Anterior cingulate cortex (tissue), 58 donors: ENCODE measurements at places on chromosomes 6 and 20.

GRCh38 chr6:52647199-52647598 lies 23.7 kb upstream of the TMEM14A start:
- DNase-seq, result no peak

- DNase-seq, result no peak
Measured at GRCh38 chr6:142960098-142960497, 15.1 kb upstream of the HIVEP2 start.

DNA sequence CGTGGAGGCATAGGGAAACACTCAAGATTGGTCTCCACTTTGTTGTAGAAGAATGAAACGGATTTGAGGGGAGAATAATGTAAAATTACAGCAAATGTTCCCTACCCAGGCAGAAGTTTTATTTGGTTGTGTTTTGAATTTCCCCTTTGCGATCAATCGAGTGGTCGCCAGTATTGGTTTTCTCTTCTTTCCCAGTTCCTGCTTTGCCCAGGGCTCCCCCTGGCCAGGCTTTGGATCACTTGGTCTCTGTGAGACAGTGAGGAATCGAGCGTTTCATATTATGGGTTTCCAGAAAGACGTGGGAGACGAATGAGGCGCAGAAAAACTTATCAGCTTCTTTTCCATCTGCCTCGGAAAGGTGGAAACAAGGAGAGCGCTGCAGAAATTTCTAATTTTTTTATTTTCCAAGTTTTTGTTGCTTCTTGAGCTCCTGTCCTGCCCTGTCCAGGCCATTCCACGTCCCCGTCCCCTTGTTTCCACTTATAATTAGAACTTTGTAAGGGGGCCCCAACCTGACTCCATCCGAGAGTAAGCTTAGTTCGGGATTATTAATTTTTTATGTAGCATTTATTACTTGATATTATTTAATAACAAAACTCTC lies 7.5 kb upstream of the TBX18 start:
- DNase-seq, result no peak

DNA sequence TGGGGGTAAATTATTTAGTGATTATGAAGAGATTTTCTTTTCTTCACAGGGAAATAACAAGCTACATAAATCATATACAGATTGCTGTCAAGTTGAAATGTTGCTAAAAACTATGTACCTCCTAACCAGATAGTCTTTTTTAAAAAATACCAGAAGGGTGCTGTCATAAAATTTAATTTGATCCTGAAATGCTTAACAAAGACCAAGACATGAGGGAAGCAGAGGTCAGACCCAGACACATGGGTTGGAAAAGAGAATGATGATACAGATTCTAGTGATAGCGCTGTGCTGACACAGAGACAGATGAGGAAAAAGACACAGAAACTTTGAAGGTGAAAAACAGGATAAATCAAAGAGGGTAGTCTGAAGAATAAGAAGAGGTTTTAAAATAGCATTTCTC lies 573.1 kb downstream of the HACE1 start:
- no peak for DNase-seq

GRCh38 chr6:30554962-30555815 lies 1.1 kb downstream of the GNL1 start:
- peak; percentile 56 for DNase-seq

GRCh38 chr6:37032239-37032638 lies 26.8 kb downstream of the FGD2 start:
- DNase-seq, result no peak

- no peak for DNase-seq
Measured at GRCh38 chr20:57374343-57374930, 16.8 kb upstream of the RBM38 start.

GRCh38 chr6:107786709-107787588 lies 37.2 kb downstream of the SCML4 start:
- no peak for DNase-seq

DNA sequence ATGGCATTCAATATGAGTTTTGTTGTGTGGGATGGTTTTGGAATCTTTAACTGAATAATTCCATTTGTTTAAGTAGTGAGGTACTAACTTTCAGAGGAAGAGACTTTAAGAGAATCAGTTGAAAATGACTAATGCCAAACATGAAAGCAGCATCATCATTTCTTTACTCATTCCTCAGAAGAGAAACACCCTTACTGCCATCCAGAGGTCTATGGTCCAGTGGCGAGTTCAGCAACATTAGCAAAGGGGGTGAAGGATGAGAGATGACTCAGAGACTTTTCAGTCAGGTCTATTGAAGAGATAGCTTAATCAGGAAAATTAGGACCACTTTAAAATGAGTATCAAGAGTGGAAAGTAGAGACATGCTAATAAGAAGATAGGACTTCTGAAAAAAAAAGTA lies 118.8 kb downstream of the COL19A1 start:
- no peak for DNase-seq

DNA sequence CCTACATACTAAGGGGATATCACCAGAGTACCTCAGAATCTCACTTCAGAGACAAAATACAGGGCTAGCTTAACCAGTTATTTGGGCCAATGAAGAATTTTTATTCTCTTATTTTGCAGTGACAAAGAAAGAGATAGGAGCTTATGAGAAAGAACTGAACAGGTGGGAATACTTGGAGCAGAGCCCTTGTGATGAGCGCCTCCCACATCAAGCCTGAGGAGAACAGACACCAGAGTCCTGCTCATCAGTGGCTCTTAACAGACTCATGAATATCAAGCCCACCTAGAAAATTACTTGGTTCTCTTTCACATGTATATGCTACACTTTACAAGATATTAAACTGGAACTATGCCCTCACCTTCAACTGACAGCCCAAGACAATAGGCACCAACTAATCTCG lies 99.0 kb downstream of the FAXC start:
- DNase-seq, result no peak

- no peak for DNase-seq
Measured at GRCh38 chr6:37289931-37290330, 32.0 kb upstream of the TMEM217 start.

DNA sequence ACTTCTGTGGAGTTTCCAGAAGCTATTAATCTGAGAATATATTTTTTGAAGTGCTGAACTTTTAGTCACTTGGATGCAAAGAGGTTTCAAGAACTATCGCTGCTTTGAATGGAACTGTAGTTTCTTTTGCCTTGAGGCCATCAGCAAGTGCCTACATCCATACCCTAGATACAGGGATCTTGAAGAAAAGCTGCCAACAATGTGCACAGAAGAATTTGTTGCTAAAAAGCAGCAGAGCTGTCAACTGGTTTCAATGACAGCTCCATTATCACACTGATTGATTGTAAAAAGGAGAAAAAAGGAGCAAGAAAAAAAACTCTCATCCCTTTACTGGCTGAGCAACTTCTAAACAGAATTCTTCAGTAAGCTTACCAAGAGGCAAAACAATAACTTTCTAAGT lies 251.0 kb upstream of the NRSN1 start:
- DNase-seq, result no peak

DNA sequence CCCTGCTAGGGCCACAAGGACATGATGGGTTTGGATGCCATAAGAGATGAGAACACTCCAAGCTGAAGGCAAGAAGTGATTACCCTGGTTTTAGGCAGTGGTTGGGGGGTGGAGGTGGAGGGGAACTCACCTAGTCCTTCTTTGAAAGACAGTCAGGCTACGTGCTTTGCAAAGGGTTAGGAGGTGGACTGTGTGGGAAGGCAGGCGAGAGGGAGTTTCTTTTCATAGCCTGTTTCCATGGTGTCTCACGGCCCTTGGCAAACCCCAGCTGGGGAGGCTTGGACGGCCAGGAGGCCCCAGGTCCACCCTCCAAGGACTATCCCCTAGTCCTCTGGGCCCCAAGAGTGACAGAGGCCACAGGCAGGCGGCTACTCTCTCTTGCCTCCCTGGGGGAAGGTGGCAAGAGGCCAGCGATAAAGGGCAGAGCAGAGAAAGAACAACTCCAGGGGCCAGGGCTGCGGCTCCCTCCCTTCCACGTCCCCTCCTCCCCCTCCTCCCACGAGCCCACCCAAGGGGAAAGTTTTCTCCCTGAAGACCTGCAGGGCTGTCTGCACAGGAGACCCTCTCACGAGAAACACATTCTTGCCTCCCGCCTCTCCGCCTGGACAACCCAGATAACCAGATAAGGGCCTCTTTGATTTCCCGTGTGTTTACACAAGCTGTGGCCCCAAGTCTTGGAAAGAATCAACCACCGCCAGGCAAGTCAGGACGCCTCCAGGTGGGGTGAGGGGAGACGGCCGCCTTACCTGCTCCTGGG lies 74.4 kb downstream of the NOL4L start:
- no peak for DNase-seq

- no peak for DNase-seq
Measured at GRCh38 chr6:79422666-79423065, 114.6 kb downstream of the LCA5 start.

- no peak for DNase-seq
Measured at GRCh38 chr6:105991561-105992314, 94.4 kb upstream of the PRDM1 start.

DNA sequence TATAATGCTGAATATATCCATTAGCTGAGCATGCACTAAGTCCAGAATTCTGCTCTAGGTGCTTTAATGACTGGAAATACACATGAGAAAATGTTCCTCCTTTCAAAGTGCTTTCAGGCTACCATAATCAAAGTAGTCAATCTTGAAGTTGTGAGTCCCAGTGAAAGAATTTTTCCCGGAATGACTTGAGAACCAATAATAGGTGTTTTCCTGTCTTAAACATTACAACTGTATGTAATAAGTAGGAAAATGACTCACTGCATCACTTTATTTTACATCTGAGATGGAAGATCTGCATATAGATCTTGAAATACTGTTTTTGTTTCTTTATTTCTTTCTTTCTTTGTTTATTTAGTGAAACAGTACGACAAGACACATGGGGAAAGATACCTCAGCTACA lies 437.4 kb upstream of the JAG1 start:
- DNase-seq, result no peak

GRCh38 chr6:53585208-53585900 lies 40.5 kb upstream of the GCLC start:
- no peak for DNase-seq

- no peak for DNase-seq
Measured at GRCh38 chr6:112691289-112691688, 344.2 kb downstream of the RFPL4B start.

DNA sequence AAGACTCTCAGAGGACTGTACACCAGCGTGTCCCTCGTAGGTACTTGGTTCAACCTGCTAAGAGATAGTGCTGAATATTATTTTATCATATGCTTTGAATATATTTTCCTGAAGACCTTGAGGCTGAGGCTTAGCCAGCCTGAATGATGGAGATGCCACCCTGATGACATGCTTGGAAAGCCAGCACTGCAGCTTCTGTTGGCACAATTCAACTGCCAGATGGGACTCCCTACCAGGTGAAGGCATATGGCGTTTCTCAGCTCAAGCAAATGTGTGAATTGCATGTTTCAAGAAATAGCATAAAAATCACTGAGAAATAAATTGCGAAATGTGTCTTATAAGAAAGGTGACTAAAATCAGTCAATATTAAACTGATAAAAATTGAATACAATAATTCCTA lies 228.1 kb upstream of the CST7 start:
- no peak for DNase-seq

GRCh38 chr6:118744261-118744941 lies 93.0 kb upstream of the CEP85L start:
- DNase-seq, result no peak

- no peak for DNase-seq
Measured at GRCh38 chr6:107989166-107990094, 31.4 kb upstream of the SEC63 start.

DNA sequence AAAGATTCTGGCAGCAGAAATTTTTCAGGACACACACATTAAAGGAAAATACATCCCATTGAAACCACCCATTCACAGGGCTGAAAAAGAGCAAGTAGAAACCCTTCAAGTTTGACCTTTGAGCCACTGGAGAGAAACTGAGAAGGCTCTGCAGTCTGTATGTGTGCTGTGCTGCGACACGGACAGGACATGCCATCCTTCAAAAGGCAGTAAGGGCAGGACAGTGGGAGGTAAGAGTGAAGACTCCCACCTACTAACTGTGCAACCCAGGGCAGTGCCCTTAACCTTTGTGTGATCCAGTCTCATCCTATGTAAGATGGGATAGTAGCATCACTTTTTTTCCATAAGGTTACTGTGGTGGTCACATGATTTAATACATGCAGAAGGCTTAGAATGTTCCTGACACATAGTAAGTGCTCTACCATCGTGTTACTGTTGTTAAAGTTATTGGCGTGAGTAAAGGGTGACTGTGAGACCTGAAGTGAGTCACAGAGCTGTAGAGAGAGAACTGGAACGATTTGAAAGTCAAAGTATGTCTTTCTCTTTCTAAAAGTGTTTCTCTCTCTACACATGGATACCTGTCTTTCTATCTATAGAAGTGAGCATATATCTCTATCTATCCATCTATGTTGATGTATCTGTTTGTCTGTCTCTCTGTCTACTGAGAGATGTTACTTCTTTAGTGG lies 153.7 kb upstream of the OLIG3 start:
- DNase-seq, result no peak

- no peak for DNase-seq
Measured at GRCh38 chr20:52971498-52972189, 514 bp upstream of the TSHZ2 start.

DNA sequence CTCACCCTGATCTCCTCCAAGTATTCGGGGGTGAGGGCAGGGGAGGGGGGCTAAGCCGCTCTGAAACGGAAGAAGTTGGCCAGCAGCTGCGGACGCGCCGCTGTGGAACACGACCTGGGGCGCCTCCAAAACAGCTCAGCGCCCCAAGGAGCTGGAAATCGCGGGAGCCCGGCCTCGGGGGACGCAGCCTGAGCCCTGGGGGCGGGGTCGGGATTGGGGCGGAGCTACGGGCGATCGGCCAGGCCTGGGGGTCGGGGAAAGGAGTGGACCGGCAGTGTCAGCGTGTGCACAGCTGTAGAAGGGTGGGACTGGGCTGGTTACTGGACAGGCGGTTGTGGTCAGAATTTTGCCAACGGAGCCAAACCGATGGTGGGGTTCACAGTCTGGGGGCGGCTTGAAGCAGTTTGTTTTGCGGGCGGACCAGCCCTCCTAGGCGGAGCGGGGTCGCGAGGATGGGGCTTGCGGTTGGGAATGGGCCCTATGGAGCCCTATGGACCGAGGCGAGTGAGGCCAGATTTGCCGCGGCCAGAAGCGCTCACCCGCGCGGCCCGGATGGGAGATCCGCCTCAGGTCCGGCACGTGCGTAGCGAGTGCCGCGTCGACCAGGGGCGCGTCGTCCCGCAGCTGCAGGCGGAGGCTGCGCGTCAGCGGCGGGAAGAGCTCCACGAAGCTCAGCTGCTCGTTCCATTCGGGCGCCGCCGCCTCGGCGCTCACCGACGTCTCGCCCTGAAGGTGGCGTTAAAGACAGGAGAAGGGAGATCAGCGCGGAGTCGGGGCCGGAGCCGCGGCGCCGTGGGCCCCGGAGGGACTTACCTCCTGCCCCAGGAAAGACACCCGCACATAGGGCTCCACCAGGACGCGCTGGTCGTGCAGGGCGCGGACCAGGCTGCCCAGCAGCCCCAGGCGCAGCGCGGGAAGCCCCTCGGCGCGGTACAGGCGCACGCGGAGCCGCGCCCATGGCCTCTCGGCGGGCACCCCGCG lies 14.3 kb upstream of the SPAG4 start:
- DNase-seq, result peak; percentile 19

- no peak for DNase-seq
Measured at GRCh38 chr6:134911547-134911946, 38.4 kb downstream of the ALDH8A1 start.

GRCh38 chr20:34045294-34045693 lies 51.6 kb downstream of the RALY start:
- DNase-seq, result no peak
